ENCODE measurements at places on chromosomes 2 and 18.

- no peak for DNase-seq
Measured at GRCh38 chr2:21367421-21367820, 243.7 kb downstream of the TDRD15 start.

DNA sequence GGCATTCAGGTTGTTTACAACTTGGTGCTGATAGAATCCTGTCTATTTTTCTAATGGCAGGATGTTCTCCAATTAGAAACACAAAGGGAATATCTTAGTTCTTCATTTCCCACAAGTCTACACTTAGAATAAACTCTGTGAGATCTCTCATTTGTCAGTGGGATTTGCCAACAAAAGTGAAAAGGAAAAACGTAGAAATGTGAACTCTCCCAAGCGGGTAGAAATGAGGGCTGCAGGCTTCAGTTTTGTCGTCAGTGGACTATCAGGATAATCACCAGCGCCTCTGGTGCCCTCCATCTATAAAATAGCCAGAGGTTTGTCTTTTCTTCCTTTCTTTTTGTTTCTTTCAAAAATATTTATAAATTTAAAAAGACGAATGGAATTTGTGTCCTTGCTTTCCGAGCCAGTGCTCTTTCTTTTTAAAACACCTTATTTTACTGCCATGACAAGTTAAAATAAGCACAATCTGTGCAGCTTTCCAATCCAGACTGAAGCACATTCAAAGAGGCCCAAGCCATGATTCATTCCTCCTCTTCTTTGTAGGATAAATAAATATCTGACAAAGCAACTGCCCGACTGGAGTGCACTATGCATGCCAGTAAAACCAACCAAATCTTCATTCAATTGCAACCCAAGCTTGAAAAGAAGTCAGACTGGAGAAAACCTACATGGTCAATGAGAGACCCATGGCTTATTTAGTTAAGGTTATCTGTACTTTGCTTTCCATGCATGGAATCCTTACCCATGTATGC, 185.8 kb downstream of the ANKRD44 start:
- DNase-seq: no peak

GRCh38 chr2:230358305-230358704, 31.3 kb downstream of the SP140L start:
- no peak for DNase-seq

GRCh38 chr2:95332036-95332435, 34.9 kb downstream of the KCNIP3 start:
- no peak for DNase-seq

DNA sequence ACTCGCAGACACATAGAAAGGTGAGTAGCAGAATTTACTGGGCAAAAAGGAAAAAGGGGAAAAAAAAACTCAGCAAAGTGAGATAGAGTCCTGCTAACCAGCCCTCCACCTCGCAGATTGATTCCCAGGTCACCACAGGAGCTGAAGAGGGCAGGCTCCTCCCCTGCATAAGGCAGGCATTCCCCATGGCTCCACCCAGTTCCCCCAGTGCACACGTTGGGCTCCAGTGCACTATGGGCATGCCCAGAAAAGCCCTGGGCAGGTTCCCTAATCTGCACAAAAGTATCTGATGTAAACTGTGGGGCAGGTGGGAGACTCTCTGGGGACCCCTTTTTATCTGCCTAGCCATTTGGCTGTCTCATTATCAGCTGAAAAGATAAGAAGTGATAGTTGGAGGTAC, 461.2 kb upstream of the TMEFF2 start:
- no peak for DNase-seq
